ENCODE measurements at places on chromosomes 4 and X.
A peak's percentile ranks its signal among the peaks of the same experiment; 100 is the strongest.

DNA sequence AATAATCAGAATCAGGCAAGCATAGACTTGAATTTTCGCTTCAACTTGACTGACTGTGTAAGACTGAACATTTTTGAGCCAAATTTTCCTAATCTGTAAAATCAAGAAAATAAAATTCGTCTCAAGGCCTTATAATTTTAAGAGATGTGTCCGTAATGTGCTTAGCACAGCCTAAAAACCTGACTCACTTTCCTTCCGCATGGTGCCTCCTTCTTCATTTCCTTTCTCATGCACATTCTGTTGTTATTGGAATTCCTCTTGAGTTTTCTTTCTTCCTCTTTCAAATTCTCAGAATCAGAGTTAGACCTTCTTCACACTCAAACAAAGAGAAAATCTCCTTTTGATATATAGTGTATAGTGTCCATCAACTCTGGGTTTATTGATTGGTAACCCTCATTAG lies 208.9 kb upstream of the SLIT2 start:
- DNase-seq: no peak

DNA sequence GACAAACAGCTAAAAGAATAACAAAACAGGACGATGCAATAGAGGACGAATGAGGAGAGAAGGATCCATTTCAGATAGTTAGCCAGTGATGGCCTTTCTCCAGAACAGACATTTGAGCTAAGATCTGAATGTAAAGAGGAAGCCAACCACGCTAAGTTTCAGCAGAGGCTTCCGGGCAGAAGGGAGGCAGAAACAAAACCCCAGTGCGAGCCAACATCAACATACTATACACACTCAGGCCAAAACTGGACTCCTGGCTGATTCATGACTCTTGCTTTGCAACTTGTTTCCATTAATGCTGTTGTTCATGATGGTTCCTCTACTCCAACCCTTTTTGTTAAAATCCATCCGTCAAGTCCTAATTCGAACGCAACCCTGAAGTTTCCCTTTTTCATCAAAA lies 730.3 kb downstream of the TRIML1 start:
- DNase-seq: no peak

- DNase-seq: peak; percentile 10
Observed at GRCh38 chr4:16530688-16531635, 304.7 kb upstream of the TAPT1 start.

- no peak for DNase-seq
Observed at GRCh38 chr4:10181745-10182445, 65.3 kb upstream of the WDR1 start.

- DNase-seq: no peak
Observed at GRCh38 chrX:12467321-12467720, 323.9 kb upstream of the PRPS2 start.

DNA sequence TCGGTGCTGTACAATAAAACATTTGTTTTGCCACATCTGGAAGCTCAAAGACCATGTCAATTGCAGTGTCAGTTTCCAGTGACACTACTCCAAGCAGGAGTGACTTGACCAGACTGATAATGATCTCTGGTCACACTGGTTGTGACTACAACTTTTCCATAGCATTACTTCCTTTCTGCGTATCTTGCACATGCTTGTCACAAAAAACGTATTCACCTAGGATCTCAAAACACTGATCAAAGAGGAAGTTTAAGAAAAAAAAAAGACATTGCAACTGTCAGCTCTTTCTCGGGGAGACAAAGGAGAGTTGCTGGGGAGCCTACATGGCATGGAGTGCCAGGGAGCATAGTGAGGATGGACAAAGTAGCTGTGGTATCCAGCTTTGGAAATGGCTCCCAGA lies 60.6 kb downstream of the OPHN1 start:
- no peak for DNase-seq

GRCh38 chrX:74405973-74406489 lies 15.3 kb upstream of the SLC16A2 start:
- no peak for DNase-seq

DNA sequence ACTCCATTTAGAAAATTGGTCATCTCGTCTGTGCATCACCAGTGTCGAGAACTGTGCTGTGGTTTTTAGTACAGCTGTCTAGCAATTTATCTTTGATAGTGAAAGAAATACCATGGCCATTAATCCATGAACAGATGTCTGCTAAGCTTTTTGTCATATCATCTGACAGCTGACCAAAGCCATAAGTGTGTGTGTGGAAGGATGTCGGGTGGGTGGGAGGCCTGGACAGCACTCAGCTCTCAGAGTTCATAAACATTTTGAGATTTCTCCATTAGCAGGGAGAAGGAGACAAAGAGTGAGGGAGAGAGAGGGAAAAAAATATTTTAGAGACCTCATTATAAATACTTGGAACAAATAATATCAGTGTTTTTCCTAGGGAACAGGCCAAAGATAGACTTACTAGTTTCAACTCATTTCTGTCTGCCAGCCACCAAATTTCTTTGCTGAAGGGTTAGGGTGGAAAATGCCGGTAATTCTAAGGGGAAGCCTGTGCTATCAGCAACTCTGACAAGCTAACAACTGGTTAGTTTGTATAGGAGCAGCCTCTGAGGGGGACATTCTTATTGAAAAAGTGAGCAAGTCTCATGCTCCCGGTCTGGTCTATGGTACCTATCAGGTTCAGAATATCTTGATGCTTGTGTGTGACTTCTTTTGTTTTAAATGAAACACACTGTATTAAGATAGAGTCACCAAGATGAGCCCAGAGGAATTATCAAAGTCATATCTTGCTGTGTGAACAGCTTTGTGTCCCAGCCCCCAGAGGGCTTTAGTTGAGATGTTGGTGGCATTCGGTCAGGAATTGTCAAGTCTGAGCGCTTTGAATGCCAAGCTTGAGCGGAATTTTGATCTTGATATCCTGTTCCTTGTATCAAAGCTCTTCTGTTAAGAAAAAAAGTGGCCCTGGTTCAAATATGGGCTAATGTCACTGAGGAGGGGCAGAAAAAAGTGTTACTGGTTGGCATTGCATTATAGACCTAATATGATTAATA lies 41.9 kb upstream of the PDLIM3 start:
- no peak for DNase-seq

DNA sequence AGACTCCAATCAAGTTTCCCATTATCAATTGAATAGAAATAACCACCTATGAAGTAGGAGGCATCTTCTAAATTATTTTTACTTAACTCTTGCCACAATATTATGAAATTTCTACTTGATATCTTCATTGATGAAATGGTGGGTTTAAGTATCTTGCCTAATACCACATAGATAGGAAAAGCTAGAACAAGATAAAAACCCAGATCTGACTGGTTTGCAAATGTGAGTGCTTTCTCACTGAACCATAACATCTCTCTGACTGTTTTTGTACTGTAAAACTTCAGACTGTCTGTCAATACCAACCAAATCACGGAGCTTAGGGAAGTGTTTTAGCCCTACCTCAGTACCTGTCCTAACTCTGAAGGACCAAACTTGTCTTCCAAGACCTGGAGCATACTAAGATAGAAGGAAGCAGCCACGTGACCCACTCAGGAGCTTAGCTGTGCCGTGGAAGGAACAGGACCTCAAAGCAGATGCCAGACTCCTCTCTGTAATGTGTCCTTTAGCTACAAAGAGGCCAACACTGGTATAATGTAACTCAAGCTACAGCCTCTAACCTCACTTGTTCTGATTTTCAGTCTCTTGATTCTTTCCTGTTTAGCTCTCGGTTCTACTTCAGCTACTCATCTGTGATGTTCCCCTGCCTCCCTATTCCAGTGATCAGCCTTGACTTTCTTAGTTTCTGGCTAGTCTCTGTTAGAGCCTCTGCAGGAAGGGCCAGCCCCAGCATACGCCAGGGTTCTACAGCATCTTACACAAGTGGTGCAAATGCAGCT lies 84.4 kb downstream of the LRP2BP start:
- no peak for DNase-seq

GRCh38 chr4:105956569-105956968 lies 61.3 kb downstream of the NPNT start:
- no peak for DNase-seq

- peak; percentile 25 for DNase-seq
Observed at GRCh38 chr4:80144676-80145470, 52.4 kb upstream of the PRDM8 start.

DNA sequence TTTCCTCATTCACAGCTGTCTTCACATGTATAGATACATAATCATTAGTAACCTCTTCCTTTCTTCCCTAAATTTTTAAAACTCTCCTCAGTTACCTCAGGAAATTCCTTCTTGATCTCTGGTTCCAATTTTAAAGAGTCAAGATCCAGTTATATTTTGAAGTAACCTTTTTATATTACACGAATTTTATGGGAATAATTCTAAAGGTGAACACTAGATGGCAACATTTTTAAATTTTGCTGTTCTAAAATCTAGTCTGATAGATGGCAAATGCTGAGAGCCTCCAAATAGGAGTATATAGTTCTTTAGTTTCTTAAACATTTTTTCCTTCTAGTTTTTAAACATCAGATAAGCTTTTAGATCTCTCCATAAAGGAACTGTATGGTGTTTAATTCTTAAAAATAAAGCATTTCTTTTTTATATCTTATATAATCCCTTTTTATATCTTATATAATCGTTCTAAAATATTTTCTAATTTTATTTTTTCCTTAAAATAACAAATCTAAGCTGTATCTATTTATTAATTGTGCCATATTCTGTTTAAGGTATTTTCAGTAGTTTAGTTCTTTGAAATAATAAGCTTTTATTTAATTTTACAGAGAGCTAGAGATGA lies 37.9 kb upstream of the PAPSS1 start:
- peak; percentile 76 for DNase-seq

GRCh38 chr4:158667651-158668198 lies 4.0 kb downstream of the C4orf46 start:
- DNase-seq: peak; percentile 65

- DNase-seq: no peak
Observed at GRCh38 chrX:66675541-66675940, 36.7 kb upstream of the EDA2R start.

DNA sequence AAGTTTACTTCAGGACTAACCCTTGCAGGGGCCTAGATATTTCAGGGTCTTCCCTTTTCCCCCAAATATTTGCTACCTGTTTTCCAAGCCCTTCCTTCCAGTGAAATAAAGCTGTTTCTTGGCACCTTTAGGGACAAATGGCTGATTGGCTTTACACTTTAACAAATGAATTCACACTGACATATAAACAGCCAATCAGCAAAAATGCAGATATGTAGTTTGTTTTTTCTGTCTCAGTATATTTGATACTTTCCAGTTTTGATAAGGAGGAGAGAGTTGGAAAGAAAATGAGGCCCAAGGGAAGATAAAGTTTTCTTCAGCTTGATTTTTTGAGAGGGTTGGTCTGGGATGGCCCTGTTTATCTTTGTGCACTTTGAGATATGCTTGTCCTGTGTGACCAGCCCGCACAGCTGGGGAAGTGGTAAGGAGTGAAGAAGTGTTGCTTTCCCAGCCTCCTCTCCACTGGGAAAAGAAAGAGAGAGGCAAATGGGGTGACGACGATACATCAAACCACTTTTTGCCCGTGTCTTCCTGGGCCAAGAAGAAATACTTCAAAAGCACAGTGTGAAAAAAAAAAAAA lies 67.5 kb downstream of the MGST2 start:
- DNase-seq: no peak

DNA sequence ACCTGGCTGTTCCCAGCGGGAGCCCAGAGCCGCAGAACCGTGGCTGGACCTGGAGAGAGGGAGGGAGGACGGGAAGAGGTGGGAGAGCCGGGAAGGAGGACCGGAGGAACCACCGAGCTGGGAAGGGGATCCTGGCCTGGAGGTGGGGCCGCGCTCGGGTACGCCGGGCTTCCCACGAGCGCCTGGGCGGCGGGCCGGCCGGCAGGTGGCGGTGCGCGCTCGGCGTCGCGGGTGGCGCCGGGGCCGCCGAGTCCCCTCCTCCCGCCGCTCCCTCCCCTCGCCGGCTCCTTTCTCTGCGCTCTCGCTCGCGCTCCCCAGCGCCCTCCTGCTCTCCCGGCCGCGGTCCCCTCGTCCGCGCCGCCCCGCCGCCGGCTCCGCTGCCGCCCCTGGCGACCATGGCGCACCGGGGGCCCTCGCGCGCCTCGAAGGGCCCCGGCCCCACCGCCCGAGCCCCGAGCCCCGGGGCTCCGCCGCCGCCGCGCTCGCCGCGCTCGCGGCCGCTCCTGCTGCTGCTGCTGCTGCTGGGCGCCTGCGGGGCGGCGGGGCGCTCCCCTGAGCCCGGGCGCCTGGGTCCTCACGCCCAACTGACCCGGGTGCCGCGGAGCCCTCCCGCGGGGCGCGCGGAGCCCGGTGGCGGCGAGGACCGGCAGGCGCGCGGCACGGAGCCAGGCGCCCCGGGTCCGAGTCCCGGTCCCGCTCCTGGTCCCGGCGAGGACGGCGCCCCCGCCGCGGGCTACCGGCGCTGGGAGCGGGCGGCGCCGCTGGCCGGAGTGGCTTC lies at the start of gene SORCS2:
Gene SORCS2, plus strand, starts transcription at position 287 of the 778 bp plus-strand sequence.
- no peak for DNase-seq

- no peak for DNase-seq
Observed at GRCh38 chrX:16643176-16643575, 6.8 kb upstream of the S100G start.

GRCh38 chr4:163707873-163708272 lies 213.4 kb downstream of the TMA16 start:
- no peak for DNase-seq

DNA sequence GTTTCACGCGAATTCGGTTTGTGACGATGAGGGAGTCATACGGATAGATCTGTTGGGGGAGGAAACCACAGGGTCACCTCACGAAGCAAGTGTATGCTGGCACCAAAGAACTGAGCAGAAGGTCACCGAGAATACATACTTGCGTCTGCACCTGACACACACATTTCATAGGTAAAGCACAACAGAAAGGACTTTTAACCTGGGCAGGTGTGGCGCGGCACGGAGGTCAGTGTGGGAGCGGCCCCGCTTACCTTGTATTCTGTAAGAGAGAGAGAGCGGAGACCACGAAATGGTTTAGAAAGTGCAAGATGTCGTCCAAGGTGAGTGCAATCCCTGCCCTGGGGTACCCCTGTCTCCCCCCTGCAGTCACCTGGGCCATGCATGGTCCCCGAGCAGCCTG lies 43.6 kb upstream of the AFAP1 start:
- DNase-seq: no peak

- no peak for DNase-seq
Observed at GRCh38 chr4:89660444-89661172, 176.4 kb downstream of the SNCA start.

DNA sequence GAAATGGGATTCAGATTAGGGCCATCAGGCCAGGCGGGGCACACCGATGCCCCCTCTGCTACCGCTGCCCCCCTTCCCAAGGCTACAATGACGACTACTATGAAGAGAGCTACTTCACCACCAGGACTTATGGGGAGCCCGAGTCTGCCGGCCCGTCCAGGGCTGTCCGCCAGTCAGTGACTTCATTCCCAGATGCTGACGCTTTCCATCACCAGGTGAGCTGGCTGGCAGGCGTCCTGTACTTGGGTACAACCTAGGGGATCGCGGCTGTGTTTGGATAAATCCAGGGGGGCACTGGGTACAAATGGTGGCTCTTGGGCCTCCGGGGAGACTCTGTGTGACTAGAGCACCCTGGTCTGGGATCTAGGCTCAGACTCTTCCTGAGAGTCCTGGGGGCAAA lies 1.1 kb downstream of the EMD start:
- DNase-seq: no peak

DNA sequence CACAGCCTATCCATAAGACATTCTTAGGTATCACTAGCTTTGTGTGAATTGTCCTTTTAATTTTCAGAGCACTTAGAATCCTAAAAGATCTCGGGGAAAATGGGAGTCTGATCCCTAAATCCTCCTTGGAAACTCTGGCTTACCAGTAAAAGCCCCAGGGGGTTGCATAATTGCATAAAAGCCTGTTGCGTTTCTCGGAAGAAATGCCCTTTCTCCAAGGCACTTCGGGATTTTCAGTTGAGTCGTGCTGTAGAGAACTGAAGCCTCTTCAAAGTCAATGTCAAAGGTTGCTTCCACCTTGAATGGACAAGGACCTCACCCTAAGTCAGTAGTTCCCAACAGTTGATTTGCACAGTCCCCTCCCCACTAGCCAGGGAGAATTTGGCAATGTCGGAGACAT lies 20.8 kb downstream of the FAM184B start:
- DNase-seq: no peak
